ENCODE measurements at places on chromosomes 13 and 19.

- no peak for DNase-seq
Observed at GRCh38 chr13:95226932-95227695, 74.1 kb downstream of the ABCC4 start.

- no peak for DNase-seq
Observed at GRCh38 chr13:97429681-97430081, 4.3 kb upstream of the RAP2A start.

GRCh38 chr13:46982856-46983582 is 86.2 kb upstream of the HTR2A start:
- DNase-seq, result no peak

DNA sequence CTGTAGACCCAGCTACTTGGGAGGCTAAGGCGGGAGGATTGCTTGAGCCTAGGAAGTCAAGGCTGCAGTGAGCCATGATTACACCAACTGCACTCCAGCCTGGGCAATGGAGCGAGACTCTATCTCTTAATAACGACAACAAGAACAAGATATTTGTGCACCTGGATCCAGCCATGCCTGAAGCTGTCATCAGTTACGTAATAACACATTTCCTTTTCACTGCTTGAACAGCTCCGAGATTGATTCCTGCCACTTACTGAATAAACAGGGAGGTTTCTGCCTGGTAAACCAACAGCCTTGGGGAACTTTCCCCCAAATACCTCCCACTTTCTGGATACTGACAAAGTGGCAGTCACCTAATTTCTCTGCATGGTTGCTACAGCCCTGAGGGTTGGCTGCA is 5.4 kb downstream of the KANK2 start:
- no peak for DNase-seq

- DNase-seq, result no peak
Observed at GRCh38 chr13:56865416-56865815, 275.3 kb upstream of the PRR20A start.

DNA sequence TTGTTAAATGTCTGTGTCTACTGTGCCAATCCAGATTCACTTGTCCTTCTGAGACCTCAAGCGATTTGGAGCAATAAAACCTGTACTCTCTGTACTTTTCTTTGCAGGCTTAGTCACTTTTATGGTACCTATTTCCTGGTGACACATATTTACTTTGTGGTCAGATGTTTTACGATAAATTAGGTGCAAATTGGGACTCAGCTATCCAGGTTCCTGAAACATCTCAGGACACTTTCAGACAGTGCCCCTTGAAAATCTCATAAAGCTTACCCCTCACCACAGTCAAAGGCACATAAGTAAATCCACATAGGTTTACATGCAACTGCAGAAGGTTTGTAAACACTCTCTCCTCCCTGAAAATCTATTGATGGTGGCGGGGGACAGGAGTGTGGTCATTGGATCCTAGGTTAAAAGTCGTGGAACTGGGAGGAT is 438.8 kb downstream of the EFNB2 start:
- no peak for DNase-seq

DNA sequence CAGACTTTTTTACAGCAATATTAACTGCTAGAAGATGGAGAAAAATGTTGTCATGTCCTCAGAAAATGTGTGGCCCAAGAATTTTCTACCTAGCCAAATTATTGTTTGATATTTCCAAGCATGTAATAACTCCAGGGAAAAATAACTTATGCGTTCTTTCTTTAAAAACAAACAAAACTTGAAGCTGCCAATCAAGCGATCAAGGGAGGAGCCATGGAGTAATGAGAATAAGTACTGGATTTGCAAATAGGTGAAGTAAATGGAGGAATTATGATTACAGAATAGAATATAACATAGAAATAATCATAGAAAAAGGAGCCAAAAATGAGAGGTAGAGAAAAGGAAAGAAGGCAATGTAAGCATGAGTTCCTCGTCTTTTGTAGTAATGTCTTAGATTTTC is 225.3 kb downstream of the DLEU7 start:
- DNase-seq, result no peak

GRCh38 chr13:49604570-49604969 is 19.2 kb upstream of the RCBTB1 start:
- DNase-seq, result no peak

DNA sequence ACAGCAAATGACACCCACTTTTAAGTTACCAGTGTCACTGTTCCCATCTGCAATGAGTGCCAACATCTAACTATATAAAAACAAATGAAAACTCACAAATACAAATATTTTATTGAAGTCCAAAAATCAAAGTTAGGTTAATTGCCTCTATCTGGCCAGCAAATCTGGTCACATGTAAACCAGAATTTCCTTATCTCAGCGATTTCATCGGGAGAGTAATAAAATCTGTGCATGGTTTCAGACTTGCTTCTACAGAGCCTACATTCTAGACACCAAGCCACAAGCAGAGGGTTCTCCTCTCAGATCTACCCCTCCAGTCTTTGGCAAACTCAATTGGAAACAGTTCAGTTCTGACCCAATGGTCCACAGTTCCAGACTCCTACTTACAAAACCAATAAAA is 189.6 kb downstream of the ABCC4 start:
- DNase-seq, result no peak

- DNase-seq, result no peak
Observed at GRCh38 chr13:48902368-48902767, 73.3 kb upstream of the FNDC3A start.

DNA sequence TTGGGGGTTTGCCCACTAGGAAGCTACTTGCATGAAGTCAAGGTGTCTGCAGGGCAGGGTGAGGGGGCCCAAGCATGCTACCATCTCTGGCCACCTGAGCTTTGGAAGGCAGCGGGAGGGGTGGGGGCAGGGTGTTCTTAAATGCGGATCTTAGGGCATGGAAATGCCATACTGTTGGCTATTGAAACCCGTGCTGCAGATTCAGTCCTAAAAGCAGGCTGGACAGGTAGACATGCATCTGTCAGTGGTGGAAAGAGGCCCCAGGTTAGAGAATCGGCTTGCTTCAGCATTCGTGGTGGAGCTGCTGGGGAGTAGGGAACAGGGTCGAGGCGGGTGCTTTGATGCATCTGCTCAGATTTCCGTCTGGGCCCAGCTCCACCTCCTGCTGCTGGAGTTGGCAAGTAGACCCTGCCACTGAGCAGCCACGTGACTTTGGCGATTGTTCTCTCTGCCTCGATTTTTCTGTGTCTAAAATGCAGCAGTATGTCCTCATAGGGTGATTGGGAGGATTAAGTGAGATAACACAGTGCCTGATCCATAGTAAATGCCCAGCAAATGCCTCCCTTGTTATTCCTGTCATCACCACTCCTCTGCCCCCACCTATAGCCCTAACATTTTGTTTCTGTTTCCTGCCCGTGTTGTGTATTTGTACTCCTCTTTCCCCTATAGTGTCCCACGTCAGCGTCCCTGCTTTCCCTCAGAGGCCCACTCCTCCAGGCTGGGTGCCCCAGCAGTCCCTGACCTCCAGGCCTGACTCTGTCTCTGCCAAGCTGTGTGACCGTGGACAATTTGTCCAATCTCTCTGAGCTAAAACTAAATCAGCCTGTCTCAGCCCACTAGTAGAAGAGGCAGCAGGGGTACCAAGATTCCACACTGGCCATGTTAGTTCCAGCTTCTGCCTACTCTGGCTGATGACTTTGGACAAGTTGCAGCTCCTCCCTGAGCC is 5.8 kb downstream of the PPP1R37 start:
- DNase-seq, result no peak

DNA sequence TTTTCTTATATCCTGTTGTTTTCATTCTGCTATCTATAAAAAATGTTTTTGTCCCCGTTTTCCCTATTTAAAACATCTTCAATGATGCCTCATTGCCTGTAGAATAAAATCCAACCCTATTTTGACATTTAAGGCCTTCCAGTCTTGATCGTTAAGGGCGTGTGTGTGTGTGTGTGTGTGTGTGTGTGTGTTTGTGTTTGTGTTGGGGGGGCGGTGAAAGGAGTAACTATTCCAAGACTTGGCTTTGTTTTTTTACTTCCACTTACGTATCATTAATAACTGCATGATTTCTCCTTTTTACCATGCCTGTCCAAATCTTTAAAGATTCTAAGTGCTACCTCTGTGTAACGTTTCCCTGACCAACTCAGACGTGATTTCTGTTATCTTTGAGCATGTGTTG is 784 bp downstream of the PIBF1 start:
- DNase-seq, result no peak

- DNase-seq, result no peak
Observed at GRCh38 chr19:35484252-35485036, 5.8 kb downstream of the KRTDAP start.

DNA sequence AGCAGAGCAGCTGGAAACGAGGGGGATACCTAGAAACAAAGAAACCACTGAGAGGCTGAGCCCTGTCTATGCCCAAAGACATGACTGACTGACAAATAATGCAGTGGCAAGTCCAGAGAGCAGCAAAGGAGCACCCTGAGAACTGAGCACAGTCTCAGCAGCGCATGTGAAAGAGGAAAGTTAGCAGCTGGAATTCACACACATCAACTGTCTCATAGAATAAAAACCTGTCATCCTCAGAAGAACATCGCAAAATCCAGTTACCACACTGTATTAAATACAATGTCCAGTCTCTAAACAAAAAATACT is 24.1 kb upstream of the DLEU7 start:
- DNase-seq, result no peak

GRCh38 chr19:42021185-42021584 is 27.2 kb upstream of the ATP1A3 start:
- DNase-seq, result no peak

GRCh38 chr19:862581-863314 is 3.3 kb downstream of the CFD start:
- no peak for DNase-seq

- DNase-seq, result no peak
Observed at GRCh38 chr13:112900691-112901091, 68.3 kb upstream of the MCF2L start.

DNA sequence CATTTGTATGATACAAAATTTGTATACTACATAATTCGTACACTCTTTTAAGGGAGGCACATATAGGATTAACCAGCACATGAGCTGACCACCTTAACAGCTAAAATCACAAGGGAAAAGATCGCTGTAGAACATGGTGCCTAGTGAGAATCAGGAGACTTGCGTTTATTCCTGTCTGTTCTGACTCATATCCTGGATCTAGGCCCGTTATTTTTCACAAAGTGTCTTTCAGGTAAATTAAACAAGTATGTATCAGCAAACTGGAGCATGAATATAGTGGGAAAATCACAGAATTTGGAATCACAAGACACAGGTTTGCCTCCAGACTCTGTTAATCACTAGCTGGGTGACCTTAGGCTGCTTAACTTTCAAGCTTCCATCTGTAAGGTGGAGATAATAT is 47.5 kb upstream of the ESD start:
- DNase-seq, result no peak

DNA sequence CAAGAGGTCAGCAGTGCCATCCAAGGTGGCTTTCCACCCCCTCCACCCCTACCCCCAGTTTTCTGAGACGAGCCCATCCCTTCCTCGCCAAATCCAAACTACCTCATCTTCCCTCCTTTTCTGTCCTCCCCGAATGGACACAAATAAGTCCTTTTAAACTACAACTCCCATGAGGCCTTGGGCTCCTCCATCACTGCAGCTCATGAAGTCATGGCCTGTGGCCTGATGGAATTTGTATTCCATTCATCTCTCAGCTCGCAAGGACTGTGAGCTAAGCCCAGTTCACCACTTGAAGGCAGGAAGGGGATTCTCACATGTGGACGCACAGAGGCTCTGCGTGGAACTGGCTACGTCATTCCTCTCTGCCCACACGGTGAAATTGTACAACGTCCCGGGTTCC is 12.5 kb downstream of the PTPRH start:
- no peak for DNase-seq

DNA sequence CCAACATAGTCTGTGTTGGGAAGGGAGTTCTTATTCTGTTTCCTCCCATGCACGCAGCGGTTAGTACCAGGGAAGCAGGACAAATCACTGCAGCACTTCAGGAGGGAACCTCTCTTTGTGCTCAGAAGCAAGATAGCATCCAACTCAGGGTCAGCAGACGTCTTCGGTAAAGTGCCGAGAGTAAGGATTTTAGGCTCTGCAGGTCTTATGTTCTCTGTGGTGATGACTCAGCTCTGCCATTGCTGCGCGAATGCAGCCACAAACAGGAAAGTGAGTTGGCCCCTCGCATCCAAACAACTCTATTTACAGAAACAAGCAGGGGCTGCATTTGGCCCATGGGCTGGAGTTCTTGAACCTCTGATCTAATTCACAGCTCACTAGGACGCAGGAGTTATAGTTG is 122.1 kb upstream of the SPATA13 start:
- DNase-seq, result no peak

DNA sequence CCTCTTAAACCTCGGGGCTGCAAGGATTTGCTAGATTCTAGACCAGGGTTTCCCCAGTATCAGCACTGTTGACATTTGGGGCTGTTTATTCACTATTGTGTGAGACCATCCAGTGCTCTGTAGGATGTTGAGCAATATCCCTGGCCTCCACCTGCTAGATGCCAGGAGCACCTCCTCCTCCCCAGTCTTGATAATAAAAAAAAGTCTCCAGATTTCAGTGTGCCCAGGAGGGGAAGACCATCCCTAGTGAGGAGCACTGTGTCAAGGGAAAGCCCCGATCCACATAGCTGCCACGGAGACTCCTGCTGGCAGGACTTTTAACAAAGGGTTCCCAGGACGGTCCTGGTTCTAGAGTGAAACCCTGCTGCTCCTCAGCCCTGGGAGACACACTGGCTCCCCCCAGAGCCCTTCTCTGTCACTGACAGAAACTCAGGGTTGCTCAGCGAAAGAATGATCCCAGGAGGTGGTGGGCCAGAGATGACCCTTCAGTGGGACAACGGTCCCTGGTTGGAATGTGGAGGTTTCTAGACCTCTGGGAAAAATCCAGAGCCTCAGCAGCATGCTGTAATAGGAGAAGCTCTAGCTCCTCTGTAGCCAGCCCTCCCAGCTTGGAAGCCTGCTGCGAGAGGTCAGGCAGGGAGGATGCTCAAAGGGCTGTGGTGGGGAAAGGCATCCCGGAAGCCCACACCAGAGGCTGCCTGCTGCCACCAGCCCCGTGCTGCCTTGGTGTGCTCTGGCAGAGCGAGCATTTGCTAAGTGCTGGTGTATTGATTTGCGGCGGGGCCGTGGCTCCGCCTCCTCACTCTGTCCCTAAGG is 20.3 kb downstream of the LYL1 start:
- DNase-seq, result no peak

DNA sequence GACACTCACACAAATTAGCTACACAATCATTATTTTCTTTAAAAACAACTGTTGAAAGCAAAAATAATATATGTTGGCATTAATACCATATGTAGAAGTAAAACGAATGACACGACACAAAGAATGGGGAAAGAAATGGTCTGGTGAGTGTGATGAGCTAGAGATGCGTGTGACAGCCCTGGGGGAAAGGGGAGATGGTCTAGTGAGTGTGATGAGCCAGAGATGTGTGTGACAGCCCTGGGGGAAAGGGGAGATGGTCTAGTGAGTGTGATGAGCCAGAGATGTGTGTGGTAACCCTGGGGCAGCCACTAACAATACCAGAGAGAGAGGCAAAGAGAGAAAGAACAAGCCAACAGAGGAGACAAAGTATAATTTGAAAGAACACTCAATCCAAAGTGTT is 22.3 kb upstream of the LAMP1 start:
- no peak for DNase-seq

GRCh38 chr13:90838317-90838960 is 509.0 kb upstream of the MIR17HG start:
- no peak for DNase-seq

- no peak for DNase-seq
Observed at GRCh38 chr19:1232652-1233072, 5.1 kb downstream of the CBARP start.
